ENCODE measurements at places on chromosomes 6 and 20.
A peak's percentile ranks its signal among the peaks of the same experiment; 100 is the strongest.

DNA sequence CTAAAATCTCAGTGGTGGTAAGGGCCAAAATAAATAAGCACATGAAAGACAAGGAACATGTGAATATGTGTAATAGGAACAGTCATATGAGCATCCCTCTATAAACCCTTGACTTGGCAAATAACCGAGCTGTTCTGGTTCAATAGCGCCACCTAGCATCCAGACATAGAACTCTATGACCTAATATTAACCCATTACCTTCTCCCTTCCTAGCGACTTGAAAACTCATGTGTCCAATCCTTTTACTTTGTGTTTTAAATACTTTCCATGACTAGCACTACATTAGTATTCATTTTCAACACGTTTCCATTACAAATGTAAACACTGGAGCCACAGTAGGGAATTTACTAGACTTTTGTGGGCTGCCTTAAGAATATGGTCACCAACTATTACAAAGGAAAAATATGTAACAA, 279.7 kb downstream of the UST start:
- DNase-seq = no peak

DNA sequence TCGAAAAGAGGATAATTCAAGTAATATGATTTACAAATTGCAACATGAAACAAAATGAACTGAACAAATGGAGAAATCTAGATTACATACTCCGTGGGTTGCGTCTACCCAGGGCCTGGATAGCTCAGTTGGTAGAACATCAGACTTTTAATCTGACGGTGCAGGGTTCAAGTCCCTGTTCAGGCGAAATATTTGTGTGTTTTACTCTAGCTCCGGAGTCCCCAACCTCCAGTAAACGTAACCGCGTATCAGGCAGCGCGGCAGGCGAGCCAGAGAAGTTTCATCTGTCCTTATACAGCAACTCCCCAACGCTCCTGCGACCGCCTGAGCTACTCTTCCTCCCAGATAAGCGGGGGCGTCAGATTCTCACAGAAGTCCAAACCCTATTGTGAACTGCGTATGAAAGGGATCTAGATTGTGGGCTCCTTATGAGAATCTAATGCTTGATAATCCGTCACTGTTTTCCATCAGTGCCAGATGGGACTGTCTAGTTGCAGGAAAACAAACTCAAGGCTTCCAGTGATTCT, 176.1 kb downstream of the TRIM27 start:
- no peak for DNase-seq

- no peak for DNase-seq
Observed at GRCh38 chr6:128410584-128410983, 109.8 kb downstream of the PTPRK start.

DNA sequence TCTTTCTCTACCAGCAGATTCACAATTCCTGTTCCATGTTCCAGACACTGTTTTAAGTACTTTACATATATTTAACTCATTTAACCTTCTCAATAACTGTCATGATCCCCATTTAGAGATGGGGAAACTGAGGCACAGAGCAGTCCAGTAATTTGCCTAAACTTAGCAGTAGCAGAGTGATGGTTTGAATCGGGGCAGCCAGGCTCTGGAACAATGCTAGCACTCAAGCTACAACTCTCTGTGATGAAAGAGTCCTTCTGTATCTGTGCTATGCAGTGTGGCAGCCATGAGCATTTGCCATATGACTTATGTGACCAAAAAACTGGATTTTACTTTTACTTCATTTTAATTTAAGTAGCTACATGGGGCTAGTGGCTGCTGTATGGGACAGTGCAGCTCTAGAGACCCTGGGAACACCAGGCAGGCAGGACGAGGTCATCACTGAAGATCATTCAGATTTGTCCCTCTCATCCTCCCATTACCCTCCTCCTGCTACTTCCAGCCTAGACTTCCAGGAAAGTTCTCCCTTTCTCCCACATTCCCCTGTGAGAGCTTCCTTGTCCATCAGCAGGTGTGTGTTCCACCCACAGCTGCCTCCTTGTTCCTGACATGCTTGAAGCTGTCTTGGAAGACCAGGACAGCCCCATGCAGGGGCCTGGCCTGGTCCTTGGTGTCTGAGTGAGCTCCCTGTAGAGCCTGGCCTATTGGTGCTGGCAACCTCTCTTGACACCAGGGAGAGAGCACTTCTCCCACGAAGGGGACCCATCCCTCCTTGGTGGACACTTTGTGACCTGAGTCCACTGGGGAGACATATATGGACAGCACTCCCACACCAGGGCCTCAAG, 157.0 kb downstream of the MRPL14 start:
- DNase-seq = no peak

GRCh38 chr6:119036081-119036480, 42.4 kb downstream of the FAM184A start:
- no peak for DNase-seq

DNA sequence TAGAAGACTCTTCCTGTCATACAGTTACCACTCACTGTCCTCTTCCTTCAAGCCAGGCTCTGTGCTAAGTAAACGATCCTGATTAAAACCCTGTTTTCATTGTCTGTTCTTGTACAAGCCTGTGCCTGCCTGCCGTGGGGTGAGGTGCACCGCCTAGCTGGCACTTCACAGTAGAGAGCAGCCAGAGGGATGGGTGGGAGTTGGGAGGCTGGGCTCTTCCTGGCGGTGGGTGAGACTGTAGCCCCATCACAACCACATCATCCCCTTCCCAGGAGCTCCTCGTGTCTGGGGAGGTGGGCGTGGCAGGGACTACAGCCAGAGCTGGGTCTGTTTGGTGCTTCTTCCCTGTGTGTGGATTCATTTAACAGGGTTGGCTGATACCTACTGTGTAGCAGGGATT, 382.0 kb downstream of the TAF4 start:
- DNase-seq = no peak

DNA sequence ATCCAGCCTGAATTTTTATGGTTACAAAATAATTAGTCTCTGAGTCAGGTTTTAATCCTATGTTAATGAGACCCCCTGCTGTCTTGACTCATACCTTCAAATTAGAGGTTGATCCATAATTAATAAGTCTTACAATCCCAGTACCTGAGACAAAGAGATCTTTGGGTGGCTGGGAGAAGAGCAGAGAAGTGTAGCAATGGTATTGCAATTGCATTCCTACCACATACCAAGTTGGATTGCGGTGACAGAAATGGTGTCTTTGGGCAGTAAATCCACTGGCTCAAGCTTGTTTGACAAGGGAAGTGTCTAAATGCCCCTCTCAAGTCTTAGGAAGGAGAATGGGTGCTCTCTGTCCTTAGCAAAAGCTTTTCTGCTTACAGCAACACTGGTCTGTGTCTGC, 150.4 kb downstream of the BTBD3 start:
- DNase-seq = no peak

DNA sequence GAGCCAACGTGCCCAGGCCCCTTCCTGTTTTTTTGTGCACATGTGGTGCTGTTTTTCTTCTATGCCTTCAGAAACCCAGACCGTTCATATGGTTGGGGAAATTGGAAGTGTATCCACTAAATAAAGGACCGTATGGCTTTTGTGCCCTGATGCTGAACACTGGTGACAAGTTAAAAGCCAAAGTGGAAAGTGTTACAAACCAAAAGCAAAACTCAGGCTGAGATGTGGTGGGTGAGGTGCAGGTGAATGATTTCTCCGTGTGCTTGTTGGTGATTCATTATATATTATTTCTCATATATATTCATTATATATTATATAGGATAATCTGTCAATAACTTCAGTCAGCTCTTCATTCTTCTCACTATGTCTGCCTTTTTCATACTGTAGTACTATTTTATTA, 148.6 kb downstream of the SOBP start:
- DNase-seq = no peak

GRCh38 chr6:10417681-10418104, 2.8 kb upstream of the TFAP2A start:
- DNase-seq = peak; percentile 58

DNA sequence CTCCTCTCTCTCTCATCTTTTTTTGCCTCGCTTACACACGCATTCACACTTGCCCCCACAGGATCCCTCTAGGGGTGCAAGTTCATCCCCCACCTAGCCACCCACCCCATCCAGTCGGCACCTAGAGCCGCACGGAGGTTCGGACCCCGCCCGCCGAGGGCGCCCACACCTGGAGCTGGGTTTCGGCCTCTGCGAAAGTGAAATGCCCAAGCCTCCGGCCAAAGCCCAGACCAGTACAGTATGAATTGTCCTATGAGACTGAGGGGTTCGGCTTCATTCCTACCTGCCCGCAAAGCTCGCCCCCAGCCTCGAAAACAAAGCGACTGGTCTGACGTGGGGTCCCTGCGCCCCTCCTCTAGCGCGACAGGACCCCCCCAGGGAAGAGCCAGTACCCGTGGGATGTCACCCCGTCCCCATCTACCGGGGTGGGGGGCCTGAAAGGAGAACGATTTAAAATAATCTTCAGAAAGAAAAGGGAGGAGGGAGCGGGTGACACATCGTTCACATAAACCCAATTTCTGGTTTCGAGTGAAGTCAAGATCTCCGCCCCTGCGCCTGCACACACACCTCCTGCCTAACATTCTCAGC, 1.5 kb downstream of the TFAP2A start:
- no peak for DNase-seq
